Bronchial smooth muscle cell (primary cell): ENCODE measurements at places on chromosomes 6 and 20. TPM values are rescaled to one million over a fixed set of nuclear protein-coding genes. Genes with fewer than 3 reads are reported as not detected.

The PCSK2 gene
- not detected in 2 replicates for total RNA-seq

The CALHM4 gene
- not detected in 2 replicates for total RNA-seq

The SLC22A23 gene
- 4.4 and 4.9 TPM in 2 replicates for total RNA-seq

The SLC22A2 gene
- total RNA-seq: not detected in 2 replicates

The ZBTB46 gene
- 23.6 and 54.7 TPM in 2 replicates for total RNA-seq

The PRDM13 gene
- not detected in 2 replicates for total RNA-seq

The TBXT gene
- total RNA-seq: not detected in 2 replicates

The PNPLA1 gene
- not detected in 2 replicates for total RNA-seq

The BPIFB2 gene
- not detected in 2 replicates for total RNA-seq

The SGK2 gene
- 0.43 TPM in 1 of 2 replicates, not detected in the other for total RNA-seq

The MBOAT1 gene
- 2.4 and 5.5 TPM in 2 replicates for total RNA-seq

The HLA-DQA1 gene
- 0.16 TPM in 1 of 2 replicates, not detected in the other for total RNA-seq

The GJA1 gene
- total RNA-seq: 91.7 and 120 TPM in 2 replicates

The SLCO4A1 gene
- total RNA-seq: 0.09 and 0.32 TPM in 2 replicates

The CNKSR3 gene
- 3.0 and 3.6 TPM in 2 replicates for total RNA-seq

The KIF25 gene
- total RNA-seq: not detected in 2 replicates

The RIPOR2 gene
- 0.16 and 0.34 TPM in 2 replicates for total RNA-seq

The HAO1 gene
- not detected in 2 replicates for total RNA-seq

The SLC4A11 gene
- total RNA-seq: 0.94 and 1.7 TPM in 2 replicates

The OR10C1 gene
- not detected in 2 replicates for total RNA-seq

The DEF6 gene
- 1.5 and 4.4 TPM in 2 replicates for total RNA-seq

The HTR1E gene
- total RNA-seq: not detected in 2 replicates

The FAM209B gene
- total RNA-seq: 0.34 TPM in 1 of 2 replicates, not detected in the other

The KHDC1L gene
- not detected in 2 replicates for total RNA-seq

The MEI4 gene
- not detected in 2 replicates for total RNA-seq

The KIAA1755 gene
- 3.3 and 4.1 TPM in 2 replicates for total RNA-seq

The XKR7 gene
- total RNA-seq: not detected in 2 replicates

The PTGIS gene
- 82.7 and 295 TPM in 2 replicates for total RNA-seq

The GPX5 gene
- not detected in 2 replicates for total RNA-seq

The FAXC gene
- total RNA-seq: 0.16 and 0.26 TPM in 2 replicates

The CAGE1 gene
- under 0.01 and 0.09 TPM in 2 replicates for total RNA-seq

The FRK gene
- 1.7 TPM in 2 replicates for total RNA-seq

The MDFI gene
- total RNA-seq: 0.26 TPM in 1 of 2 replicates, not detected in the other

The MTFR2 gene
- 0.16 and 1.0 TPM in 2 replicates for total RNA-seq

The PPP1R3G gene
- total RNA-seq: 1.3 and 3.8 TPM in 2 replicates

The SPAG4 gene
- total RNA-seq: 4.7 and 10.2 TPM in 2 replicates

The RNF39 gene
- total RNA-seq: under 0.01 and 0.09 TPM in 2 replicates

The IL20RA gene
- total RNA-seq: 0.17 and 0.32 TPM in 2 replicates

The EYA2 gene
- 2.4 and 12.0 TPM in 2 replicates for total RNA-seq

The GNMT gene
- 0.32 and 0.77 TPM in 2 replicates for total RNA-seq

The RREB1 gene
- total RNA-seq: 9.3 and 11.8 TPM in 2 replicates

The SCGN gene
- total RNA-seq: not detected in 2 replicates

The FAM162B gene
- total RNA-seq: 0.32 and 3.8 TPM in 2 replicates

The SIRPD gene
- total RNA-seq: not detected in 2 replicates

The TFAP2A gene
- 0.16 TPM in 1 of 2 replicates, not detected in the other for total RNA-seq

The ENPP1 gene
- 5.6 and 11.5 TPM in 2 replicates for total RNA-seq

The SDCBP2 gene
- 1.4 and 1.9 TPM in 2 replicates for total RNA-seq

The PRL gene
- not detected in 2 replicates for total RNA-seq

The ZBTB12 gene
- total RNA-seq: 9.6 and 14.6 TPM in 2 replicates

The PRICKLE4 gene
- total RNA-seq: 0.16 TPM in 1 of 2 replicates, not detected in the other

The OPRL1 gene
- total RNA-seq: 2.2 and 3.5 TPM in 2 replicates

The NUP43 gene
- total RNA-seq: 12.0 and 14.5 TPM in 2 replicates

The BPIFB4 gene
- total RNA-seq: not detected in 2 replicates

The DNMT3B gene
- 1.1 and 1.5 TPM in 2 replicates for total RNA-seq

The SMLR1 gene
- total RNA-seq: not detected in 2 replicates

The KIAA1586 gene
- total RNA-seq: 11.4 and 16.5 TPM in 2 replicates
